Activated naive CD4-positive, alpha-beta T cell treated with anti-CD3 and anti-CD28 coated beads, Interleukin-2, amount 50 U/mL, for 72 hours (primary cell): ENCODE measurements at places on chromosomes 3 and 15.

DNA sequence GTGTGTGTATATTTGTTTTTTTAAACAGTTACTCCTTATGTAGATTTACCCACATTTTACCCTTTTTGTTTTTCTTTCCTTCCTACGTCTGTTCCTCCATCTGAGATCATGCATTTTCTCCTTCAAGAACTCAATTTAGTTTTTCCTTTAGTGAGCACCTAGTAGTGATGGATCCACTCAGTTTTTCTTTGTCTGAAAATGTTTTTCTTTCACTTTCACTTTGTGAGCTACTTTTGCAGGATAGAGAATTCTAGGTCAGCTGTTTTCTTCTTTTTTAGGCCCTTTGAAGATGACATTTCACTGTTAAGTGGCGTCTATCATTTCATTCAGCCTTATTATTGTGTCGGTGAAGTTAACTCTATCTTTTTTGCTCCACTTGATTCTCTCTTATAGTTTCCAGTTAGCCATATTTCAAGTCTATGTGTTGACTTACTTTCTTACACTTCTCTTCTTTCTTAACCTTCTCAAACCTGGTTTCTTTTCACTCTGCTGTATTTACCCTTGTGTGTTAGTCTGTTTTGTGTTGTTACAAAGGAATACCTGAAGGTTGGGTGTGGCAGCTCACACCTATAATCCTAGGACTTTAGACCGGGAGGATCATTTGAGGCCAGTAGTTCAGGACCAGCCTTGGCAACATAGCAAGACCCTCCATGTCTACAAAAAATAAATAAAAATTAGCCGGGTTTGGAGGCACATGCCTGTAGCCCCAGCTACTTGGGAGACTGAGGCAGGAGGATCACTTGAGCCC, 55.8 kb downstream of the PRKCI start:
- DNase-seq: no peak

GRCh38 chr15:95304947-95305400, 1025.5 kb upstream of the NR2F2 start:
- no peak for DNase-seq

- DNase-seq: no peak
Measured at GRCh38 chr3:45499529-45499928, 95.0 kb upstream of the LIMD1 start.

- no peak for DNase-seq
Measured at GRCh38 chr3:146250449-146251382, at the start of gene PLSCR4. TSS of gene PLSCR4 (minus strand) at chr3:146251105. CDS start at chr3:146222071, 29,034 bp downstream.

DNA sequence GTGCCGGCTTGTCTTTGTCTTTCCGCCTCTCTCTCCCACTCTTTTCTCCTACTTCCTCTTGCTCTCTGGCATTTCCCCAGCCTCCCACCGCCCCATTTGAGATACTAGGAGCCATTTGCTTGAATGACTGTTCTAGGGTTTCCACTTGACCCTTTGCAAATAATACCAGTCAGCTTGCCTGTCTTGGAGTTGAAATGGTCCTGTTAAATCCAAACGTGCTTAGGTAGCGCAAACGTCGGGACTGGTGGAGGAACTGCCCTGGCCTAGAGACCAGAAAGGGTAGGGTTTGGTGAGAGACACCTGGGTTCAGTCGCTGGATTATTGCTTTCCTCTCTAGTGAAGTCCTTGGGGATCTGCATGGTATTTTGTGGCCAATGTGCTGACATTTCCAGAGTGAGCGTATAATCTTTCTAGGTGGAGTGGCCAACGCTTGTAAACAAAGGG, 10.6 kb downstream of the ZIC1 start:
- no peak for DNase-seq

DNA sequence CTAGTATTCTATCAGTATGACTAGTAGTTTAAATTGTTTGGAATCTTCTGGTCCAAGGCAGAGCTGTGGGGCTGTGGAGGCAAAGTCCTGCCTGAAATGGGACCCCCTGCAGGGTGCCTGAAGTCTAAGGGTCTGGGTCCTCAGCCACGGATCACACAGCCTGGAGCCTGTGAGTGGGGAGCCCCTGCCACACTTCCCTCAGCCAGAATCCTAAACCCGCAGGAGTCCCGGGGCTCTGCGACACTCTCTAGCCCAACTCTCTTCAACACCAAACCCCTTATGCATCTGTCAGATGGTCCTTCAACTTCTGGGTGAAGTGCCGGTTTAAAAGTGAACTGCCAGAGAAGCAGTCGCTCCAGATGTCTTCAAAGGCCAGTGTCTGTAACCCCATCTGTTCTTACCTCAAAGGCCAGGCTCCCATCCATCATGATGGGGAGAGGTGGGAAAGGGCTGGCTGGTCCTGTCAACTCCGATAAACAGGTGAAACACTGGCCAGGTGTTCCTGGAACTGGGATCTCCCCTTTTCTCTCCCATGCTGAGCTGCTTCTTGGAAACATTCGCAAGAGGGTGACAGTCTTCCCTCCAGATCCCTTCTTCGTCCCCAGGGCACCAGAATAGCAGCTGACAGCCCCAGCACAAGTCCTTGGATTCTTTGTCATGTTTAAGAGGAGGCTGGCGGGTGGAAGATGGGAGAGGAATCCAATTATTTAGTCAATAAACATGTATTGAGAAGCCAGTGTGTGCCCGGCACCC, 45.6 kb downstream of the CPN2 start:
- DNase-seq: no peak
